Foreskin keratinocyte (primary cell): ENCODE measurements at places on chromosomes 6 and 20. TPM values are rescaled to one million over a fixed set of nuclear protein-coding genes. Genes with fewer than 3 reads are reported as not detected.

CNR1 gene
- polyA plus RNA-seq, result not detected in 2 replicates

DNA sequence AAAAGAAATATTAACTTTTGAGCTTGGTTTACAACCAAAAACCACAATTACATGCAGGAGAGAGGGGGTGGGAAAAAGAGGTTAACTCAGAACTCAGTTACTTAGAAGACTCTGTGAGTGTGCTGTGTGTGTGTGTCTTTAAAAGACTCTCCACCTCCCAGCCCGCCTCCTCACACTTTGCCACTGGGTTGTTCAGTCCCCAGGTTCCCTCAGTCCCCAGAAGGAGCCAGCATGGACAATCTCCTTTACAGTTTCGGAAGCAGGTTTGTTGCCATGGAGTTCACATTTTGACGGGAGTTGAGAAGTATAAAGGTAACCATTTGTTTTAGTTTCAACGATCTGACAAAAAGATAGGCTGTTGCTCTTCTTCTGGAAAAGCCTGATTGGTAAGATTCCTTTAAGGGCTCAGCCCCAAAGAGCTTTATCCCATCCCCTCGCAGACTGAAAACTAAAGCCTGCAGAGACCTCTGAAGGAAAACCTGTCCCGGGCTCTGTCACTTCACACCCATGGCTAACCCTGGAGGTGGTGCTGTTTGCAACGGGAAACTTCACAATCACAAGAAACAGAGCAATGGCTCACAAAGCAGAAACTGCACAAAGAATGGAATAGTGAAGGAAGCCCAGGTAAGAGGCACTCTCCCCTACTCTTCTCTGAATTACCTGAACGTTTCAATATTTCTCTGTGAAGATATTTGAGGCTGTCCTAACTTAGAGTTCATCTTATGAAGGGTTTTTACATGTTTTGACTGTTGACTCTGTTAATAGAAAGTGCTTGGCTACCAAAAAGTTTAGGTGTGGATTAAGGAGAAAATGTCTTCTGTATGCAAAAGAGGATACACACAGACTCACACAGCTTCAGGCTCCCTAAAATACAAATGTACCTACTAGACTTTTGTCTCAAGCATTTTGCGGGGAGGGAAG is at the start of gene SPTLC3:
Gene SPTLC3 (plus strand): TSS at position 212 of the 921 bp plus-strand sequence. CDS start 296 bp downstream, at position 508.
- peak; percentile 67 for DNase-seq

GRCh38 chr6:12265791-12266190 is 24.4 kb upstream of the EDN1 start:
- peak; percentile 56 for DNase-seq

GRCh38 chr6:98957450-98957849 is 9.7 kb upstream of the FBXL4 start:
- peak; percentile 58 for DNase-seq

DNA sequence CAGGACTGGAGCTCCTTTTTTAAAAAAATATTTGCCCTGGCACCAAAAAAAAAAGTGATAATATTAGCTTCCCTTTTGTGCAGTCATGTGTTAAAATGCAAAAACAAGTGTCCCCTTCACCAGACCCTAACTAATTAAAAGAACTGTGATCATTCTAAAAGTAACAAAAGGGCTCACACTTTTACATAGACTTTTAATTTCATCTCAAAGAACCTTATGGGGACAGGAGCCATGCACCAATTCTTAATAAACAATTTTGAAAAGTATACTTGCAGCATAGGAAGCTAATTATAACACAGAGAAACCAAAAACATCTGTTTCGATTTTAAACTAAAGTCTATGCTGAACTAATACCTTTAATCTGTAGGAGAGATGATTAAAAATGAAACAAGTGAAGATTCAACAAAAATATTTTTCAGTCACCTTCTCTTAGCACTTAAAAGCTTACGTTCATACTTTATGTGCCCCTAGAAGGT is 17.3 kb downstream of the STX7 start:
- DNase-seq, result no peak
